Midbrain (tissue), 1 donor: ENCODE measurements at places on chromosomes 11 and 22.

GRCh38 chr11:27203077-27203647, 159.9 kb downstream of the CCDC34 start:
- DNase-seq: no peak

DNA sequence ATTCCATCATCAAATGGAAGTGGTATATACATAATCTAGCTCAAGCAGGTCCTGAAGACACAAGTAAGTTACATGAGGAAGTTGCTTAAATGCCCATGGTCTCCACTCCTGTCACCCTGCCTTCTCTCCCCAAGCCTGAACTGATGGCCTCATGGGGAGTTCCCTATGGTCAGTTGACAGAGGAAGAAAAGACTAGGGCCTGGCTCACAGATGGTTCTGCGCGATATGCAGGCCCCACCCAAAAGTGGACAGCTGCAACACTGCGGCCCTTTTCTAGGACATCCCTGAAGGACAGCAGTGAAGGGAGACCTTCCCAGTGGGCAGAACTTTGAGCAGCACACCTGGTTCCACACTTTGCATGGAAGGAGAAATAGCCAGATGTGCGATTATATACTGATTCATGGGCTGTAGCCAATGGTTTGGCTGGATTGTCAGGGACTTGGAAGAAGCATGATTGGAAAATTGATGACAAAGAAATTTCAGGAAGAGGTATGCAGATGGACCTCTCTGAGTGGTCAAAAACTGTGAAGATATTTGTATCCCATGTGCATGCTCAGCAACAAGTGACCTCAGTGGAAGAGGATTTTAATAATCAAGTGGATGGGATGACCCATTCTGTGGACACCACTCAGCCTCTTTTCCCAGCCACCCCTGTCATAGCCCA, 17.3 kb upstream of the CD82 start:
- DNase-seq: no peak

DNA sequence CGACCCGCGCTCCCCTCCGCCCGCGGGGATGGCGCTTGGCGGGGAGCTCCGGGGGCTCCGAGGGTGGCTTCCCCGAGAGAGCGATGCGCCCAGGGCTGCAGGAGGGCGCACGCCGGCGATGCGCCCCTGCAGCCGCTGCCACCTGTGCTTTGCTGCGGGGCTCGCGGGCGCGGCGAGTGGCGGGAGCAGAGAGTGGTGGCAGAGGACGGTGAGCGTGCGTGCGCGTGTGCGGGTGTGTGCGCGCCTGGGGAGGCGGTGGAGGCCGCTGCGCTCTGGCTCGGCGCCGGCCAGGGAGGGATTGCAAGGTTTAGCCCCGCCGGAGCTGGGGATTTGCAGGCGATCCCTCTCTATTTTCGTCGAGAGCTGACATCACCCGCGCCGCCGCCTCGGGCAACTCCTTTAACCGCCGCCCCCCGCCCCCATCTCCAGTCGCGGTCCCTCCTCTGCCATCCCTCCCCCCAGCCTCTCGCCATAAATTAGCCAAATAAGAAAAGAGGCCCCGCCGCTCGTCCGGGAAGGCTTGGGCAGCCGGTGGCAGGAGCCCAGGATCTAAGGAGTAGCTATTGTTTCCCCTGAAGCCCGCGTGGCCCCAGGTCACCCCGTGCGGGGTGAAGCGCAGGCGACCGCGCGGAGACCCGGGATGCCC, at the start of gene SLC1A2:
Gene SLC1A2 (minus strand): TSS at position 375 of the 646 bp plus-strand sequence. CDS start 592 bp downstream, outside the sequence.
- DNase-seq: peak; percentile 60

DNA sequence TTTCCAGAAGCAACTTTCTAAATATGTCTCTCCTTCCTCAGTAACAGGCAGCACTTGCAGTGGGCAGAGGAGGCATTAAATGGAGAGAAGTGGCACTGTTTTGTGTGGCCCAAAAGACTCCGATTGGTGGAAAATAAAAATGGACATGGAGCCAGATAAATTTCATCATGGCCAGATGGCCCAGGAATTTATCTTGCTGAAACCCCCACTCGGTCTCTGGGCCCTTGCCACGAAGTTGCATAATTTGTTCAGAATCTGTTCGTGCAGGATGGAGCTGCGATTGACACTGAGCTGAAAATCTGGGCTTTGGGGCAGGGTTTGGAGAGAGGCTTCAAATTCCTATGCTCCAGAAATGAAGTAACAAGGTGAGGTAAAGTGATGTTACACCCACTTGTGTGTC, 65.5 kb downstream of the C11orf91 start:
- no peak for DNase-seq

- no peak for DNase-seq
These were observed 291.8 kb upstream of the DDI1 start for GRCh38 chr11:103744496-103745153.

- DNase-seq: no peak
These were observed 103.4 kb downstream of the ATXN10 start for GRCh38 chr22:45775062-45775461.

- DNase-seq: no peak
These were observed 40.1 kb upstream of the TUB start for GRCh38 chr11:8040921-8041285.

DNA sequence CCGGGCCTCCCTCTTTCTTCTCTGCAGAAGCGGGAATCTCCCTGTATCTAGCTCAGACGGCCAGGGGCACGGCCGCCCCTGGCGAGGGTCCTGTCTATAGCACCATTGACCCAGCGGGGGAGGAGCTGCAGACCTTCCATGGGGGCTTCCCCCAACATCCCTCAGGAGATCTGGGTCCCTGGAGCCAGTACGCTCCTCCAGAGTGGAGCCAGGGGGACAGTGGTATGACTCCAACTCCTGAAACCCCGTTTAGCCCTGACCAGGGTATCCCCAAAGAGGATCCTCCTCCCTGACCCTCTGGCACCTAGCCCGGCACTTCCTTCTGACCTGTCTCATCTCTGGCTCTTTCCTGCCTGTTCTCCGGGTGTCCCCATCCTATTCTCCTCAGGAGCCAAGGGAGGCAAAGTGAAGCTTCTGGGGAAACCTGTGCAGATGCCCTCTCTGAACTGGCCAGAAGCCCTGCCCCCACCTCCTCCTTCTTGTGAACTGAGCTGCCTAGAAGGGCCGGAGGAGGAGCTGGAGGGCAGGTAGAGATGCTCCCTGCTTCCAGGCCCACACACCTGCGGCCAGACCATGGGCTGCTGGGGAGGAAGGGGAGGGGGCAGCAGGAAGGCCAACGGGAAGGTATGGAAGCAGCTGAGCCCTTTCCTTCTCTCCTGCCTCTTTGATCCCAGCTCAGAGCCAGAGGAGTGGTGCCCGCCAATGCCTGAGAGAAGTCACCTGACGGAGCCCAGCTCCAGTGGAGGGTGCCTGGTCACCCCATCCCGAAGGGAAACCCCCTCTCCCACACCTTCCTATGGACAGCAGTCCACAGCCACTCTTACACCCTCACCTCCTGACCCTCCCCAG, 12.9 kb downstream of the ROBO3 start:
- DNase-seq: no peak

GRCh38 chr11:71186806-71187205, 65.6 kb downstream of the SHANK2 start:
- no peak for DNase-seq

GRCh38 chr11:34492806-34493414, 20.7 kb downstream of the ELF5 start:
- DNase-seq: peak; percentile 61

GRCh38 chr11:58958500-58958899, 19.2 kb downstream of the GLYATL1 start:
- peak; percentile 4 for DNase-seq

- no peak for DNase-seq
These were observed 41.9 kb downstream of the CTTN start for GRCh38 chr11:70440206-70440605.

GRCh38 chr11:110095554-110095953, 2.4 kb downstream of the ZC3H12C start:
- no peak for DNase-seq
